H9 (cell line): ENCODE measurements at places on chromosomes 1 and 21. TPM values are rescaled to one million over a fixed set of nuclear protein-coding genes. Genes with fewer than 3 reads are reported as not detected.
A peak's percentile ranks its signal among the peaks of the same experiment; 100 is the strongest.

DNA sequence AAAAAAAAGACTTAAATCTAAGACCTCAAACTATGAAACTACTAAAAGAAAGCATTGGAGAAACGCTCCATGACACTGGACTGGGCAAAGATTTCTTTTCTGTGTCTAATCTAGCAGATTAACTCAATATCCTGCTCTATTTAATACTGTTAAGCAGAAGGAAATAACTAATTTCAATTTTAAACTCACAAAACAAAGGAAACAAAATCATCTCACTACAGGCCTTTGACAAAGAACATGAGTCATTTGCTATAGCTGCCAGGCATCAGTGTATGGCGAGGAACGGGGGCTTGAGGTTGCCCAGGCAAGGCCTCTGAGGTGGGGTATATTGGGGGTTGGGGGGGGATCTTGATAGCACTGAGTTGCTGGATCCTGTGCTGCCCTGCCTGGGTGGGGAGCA lies 20.9 kb downstream of the SZT2 start:
- no peak for DNase-seq

FCRL4 gene
- total RNA-seq = not detected in 2 replicates

PDZK1IP1 gene
- not detected in 2 replicates for total RNA-seq

GRCh38 chr1:9822897-9823692 lies 670 bp downstream of the CLSTN1 start:
- no peak for DNase-seq

DNA sequence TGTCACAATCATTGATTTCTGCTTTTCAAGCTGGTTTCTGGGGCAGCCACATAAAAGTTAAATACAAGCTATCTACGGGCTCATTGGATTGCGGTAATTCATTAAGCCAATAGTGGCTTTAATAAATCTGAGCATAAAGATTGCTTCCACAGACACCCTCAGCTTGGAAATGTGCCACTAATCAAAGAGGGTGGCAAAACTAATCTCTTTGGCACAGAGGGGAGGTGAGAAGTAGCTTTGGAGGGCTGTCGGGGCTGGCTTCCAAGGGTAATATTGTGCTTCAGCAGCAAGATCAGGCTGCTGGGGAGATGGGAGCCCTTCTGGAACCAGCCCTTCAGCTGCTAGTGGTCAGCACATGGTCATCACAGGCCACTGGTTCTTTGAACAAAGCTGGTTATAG lies 21.2 kb upstream of the KAZN start:
- no peak for DNase-seq

RPL22 gene
- 547 and 582 TPM in 2 replicates for total RNA-seq

DNA sequence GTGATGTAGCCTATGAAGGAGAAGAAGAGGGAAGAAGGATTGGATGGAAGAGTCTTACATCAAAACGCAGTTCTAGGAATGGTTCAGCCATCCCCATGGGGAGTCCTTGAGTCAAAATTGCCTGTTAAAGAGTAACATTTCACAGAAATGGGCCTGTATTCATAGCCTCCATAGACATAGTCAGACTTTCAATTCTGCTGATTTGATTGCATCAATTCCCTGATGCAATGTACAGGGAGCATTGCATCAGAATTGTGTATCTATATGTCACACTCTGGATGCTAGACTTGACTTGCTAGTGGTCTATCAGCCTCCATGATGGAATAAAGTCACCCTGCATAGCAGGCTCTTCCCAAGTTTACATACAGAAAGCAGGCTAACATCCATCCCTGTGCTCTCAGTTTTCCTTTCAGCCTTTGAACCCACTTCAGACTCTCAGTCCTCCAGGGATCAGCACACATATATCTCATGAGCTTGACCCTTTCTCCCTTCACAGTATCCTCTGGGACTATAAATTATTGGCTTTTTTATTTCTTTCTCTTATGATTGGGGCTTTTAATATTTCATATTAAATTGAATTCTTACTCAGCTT lies 1111.7 kb upstream of the B3GALT2 start:
- no peak for DNase-seq

DNA sequence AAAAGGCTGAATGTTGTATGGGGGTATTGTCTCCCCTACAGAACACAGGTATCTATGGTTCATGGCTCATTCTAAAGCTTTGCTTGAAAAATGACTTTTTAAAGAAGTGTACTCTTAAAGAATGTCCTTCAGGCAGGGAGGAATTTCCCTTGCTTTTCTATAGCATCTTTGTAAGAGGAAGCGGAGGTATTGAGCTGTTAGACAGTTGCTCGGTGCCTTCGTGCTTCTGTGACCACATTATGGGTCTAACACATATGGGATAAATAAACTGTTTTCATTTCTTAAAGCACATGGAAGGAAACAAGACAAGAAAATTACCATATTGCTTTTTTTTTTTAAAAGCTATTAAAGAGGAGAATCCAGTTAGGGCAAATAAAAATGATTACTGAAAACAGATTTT lies 182.9 kb downstream of the NTNG1 start:
- DNase-seq = no peak

DNA sequence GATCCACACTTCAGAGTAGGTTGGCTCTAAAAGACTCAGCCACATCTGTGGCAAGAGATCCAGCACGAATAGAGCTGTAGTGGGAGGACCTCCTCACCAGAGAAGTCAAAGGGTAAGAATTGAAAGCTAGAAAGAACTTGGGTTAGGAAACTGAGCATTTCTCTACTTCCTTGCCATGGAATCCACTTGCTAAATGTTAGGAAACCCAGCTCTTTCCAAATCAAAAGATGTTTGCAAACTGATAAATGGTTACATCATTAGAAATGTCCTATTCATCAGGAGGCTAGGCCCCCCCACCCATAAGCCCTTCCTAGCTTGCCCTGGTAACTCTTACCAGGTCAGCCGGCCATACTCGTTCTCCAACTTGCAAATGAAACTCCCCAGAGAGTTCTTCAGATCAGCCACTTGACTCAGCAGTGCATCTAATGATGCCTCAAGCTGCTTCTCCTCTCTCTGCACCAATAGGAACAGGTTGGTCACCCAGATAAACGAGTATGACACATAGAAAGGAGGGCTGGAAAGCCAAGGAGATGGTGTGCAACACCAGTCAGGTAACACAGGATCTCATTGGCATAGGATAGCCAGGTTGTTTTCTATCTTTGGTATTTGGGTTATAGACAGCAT lies 1.5 kb downstream of the MED8 start:
- no peak for DNase-seq

DNA sequence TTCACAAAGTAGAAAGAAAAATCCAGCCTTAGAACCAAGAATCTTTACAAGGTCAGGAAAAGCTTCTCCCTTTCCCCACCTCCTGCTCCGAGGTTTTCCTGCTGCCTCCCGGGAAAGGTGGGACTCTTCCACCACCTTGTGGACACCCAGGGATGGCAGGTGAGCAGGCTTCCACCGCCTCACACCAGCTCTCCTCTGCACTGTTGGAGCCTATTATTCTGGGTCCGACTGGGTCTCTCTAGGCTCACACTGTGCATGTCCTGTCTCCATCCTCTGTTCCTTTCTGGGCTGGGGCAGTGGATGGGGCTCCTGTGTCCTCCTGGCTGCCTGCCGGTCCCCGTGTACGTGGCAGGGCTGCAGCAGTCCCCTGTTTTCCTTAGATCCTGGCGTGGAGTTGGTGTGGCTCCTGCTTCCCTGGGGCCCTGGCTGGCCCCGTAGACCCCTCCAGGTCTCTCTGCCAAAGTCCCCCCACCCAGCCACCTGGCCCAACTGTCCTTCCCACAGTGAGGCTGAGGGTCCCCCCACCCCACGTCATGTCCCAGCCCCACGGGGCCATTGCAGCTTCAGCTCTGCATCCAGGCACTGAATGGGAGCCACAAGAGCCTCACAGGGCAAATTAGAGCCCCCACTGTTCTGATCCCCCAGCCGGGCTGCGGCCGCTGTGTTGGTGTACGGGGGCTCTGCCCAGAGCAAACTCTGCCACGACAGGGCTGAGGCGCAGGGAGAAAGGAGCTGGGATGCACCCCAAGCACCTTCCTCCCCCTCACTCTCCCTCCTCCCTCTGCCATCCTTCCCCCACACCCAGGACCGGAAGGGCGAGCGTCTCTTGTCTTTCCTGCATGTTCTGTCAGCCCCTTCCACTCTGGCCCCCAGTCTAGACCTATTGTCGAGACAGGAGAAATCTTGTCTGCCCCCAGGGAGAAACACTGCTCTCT lies 3.3 kb upstream of the SLC45A1 start:
- DNase-seq = peak; percentile 87

DNA sequence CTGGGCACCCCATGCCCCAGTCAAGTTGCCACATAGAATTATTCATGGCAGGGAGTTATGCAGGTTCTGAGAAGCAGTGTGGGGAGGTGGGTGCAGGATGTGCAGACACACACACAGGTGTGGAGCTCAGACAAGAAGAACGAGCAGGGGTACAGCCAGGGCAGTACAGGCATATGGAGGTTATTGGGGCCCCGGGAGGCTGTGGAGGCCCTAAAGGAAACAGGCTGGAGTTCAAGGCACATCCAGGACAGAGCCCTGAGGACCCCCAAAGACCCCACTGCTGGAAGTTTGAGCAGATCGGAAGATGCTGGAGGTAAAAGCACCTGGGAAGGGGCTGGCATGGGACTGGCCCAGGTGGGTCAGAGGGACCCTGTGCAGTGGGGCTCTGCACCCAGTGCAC lies 171.3 kb downstream of the PSMG1 start:
- no peak for DNase-seq

JTB gene
- total RNA-seq = 85.0 and 85.4 TPM in 2 replicates

GRCh38 chr21:29305068-29305467 lies 6.3 kb downstream of the BACH1 start:
- no peak for DNase-seq

- DNase-seq = no peak
These were observed 52.2 kb downstream of the RAB3GAP2 start for GRCh38 chr1:220219865-220220698.

GRCh38 chr1:208054485-208054884 lies 143.6 kb upstream of the CD34 start:
- no peak for DNase-seq

GRCh38 chr1:220217383-220217988 lies 54.8 kb downstream of the RAB3GAP2 start:
- DNase-seq = no peak

GRCh38 chr21:42353623-42354022 lies 2.8 kb upstream of the TFF2 start:
- DNase-seq = no peak

- no peak for DNase-seq
These were observed 273.4 kb downstream of the VAV3 start for GRCh38 chr1:107691540-107691939.

- DNase-seq = no peak
These were observed 80.4 kb downstream of the MAN1A2 start for GRCh38 chr1:117447661-117448060.
